AG08395 (cell line): ENCODE measurements at places on chromosomes 2 and 18.
A peak's percentile ranks its signal among the peaks of the same experiment; 100 is the strongest.

DNA sequence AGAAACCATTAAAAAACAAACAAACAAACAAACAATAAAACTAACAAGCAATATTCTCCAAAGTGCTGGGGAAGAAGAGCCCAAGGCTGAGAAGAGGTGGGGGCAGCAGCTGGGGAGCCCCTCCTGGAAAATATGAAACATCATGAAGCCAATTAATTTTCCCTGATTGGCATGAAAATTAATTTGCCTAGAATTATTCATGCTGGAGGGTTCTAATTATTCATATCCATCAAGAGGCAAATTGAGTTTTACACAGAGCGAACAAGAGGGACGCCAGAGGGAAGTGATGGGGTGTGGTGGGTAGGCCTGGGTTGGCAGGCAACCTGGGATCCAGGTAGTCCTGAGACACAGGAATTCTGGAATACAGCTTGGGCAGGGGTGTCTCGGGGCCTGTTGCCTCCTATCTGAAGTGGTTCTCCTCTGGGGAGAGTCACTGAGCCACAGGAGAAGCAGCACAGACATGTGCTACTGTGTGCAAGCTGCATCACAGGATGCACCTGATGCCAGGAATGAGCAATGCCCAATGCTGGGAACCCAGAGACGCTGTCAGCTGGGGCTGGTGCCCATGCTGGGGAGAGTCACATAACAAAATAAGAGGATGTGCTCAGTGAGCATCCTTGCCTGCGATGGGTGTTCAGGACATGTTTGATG, 100.5 kb downstream of the TEX51 start:
- DNase-seq, result no peak

DNA sequence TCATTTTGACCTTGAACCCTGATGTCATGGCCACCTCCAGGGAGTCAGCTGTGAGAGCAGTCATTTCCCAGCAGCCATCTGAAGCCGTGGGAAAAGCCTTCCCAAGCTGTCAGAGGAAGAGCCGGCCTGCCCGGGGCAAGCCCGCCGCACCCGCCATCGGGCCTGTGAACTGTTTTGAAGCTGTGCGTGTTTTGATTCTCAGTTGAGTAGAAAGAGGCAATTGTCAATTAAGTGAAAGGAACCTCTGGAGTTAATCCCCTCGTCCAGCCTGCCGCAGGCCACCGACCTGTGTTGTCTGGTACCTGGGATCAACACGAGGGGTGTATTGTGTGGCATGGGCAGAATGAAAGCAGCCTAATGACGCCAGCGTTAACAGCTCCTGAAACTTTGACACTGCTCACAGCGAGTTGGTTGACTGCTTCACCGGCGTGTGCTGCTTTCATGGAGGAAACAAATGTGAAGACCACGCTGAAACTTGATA, 318.4 kb downstream of the AGAP1 start:
- DNase-seq, result no peak

DNA sequence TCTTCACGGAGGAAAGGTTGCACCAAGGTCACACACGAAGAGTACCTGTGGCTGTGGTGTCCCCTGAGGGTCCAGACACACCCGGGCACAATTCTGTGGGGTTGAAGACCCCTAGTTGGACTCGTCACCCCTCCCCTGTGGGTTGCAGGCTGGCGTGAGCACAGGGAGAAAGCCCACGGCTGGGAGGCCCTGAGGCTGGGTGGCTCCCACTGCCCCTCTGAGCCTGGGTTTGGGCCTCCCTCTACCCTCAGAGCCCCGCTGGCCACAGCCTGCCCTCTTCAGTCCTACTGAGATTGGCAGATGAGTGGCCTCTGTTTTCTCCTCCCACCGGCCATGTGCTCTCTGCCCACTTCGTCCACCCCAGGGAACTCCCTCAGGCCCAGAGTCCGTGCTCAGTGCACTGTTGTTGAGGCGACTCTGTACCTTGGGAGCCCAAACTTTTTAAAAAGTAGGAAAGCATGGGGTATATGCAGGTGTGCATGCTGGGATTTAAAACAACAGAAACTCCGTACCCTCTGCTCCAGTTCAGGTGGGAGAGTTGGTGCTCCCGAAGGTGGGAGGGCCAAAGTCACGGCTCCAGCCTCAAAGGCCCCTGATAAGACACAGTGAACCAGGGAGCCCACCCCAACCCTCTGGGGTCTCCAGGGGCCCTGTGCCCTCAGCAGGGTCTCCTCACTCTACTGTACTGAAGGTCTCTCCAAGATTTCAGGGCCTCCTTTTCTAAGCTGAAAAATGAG, 19.1 kb downstream of the RAMP1 start:
- no peak for DNase-seq

DNA sequence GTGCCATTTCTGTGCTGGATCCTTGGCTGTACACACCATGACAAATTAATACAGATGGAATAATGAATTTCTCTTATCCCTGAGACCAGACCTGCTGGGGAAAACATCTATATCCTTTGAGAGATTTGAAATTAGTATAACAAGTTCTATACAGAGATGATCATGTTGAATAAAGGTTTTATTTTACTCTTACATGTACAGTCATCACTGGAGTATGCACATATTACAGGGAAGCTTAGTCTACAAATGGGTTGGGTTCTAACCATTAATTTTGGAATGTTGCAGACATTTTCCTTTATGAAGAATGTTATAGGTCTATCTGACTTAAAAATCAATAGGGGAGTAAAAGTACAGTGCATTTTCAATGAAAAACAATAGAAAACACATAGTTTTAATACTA, 29.9 kb upstream of the MMADHC start:
- DNase-seq, result peak; percentile 27

- peak; percentile 56 for DNase-seq
Observed at GRCh38 chr2:240946654-240947053, 40.5 kb downstream of the CROCC2 start.

DNA sequence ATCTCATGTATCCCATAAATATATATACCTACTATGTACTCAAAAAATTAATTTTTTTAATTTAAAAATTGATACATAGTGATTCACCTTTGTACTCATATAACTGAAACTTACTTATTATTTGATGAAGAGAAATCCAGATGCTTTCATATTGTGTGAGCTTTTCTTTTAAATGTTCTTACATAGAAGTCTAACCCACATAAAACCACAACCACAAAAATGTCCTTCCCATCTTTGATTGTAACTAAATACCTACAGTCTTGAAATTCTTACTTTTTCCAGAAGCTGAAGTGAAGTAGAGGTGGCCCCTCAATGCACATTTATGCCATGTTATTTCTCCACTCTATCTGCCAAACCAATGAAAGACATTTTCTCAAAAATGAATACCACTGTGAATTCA, 117.9 kb upstream of the COL5A2 start:
- DNase-seq, result peak; percentile 11

DNA sequence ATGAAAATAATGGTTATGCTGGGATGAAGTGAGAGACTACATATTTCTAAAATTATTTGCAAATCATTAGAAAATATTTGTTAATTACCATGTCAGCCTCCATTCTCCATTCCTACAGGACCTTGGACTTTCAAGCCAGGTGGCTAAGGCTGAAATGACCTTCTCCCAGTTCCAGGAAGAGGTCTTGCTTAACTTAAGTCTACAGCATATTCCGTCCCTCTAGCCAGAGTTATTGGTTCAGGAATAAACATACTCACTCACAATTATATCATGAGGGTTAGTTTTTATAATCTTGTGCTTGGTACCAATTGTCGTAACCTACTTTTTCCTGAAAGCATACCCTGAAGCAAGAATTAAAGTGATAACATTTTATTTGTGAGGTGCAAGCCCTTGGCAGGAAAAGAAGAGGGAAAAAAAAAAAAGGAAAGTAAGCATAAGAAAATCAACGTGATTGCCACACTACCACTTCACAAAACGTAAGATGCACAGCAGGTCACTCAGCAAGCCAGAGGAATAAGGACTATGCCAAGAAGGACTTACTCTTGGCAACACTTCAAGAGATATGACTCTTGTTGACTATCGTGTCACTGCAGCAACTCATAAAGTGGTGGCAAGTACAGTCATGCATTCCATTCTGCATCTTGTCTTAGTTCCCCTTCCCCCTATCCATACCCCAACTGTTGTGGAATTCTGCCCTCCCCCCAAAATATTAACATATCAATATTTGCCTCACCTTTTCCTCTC, 479.1 kb downstream of the MBD2 start:
- peak; percentile 5 for DNase-seq

GRCh38 chr18:34609986-34610648, 100.0 kb upstream of the DTNA start:
- DNase-seq, result no peak

DNA sequence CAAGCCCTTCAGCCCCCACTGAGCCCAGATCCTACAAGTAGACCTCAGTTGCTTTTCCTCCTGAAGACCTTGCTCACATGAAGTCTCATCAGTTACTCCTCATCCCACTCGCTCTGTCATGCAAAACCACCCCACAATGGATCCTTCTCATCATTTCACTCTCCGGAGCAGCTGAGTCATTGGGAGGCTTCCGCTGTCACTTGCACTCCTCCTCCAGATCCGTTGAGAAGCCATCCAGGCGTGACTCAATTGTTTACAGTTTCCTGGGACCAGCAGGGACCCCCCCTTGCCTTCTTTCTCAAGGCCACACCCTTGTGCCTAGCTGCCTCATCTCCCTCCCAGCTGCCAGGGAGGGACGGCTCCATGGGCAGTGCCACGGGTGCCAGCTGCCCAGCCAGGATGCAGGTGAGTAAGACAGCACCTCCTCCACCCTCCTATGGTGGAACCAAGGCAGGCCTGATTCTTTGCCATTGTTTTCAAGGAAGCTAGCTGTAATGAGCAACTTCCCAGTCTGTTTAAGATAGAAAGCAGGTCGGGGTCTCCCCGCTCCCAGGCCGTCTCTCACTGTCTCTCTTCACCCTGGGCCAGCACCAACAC, 16.3 kb downstream of the GPR55 start:
- peak; percentile 84 for DNase-seq

GRCh38 chr18:2569338-2570207, 1.7 kb downstream of the METTL4 start:
- no peak for DNase-seq

GRCh38 chr2:30930716-30931115, 123.5 kb upstream of the CAPN13 start:
- no peak for DNase-seq

DNA sequence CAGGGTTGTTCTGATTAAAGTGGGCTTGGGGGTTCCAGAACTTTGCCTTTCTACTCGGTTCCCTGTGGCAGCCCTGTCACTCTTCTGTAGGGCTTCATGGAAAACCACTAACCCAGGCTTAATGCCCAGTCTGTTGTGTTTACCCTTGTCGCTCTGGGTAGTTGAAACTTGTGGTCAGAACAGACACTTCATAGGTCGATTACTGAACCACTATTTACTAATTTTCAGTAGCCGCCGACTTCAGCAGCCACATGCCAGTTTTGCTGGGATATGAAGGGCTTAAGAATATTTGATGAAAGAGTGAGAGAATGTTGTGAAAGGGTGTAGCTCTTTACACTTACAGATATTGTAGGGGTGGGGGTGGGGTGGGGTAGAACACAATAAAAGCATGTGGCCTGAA, 362.3 kb downstream of the RND3 start:
- DNase-seq, result peak; percentile 47

DNA sequence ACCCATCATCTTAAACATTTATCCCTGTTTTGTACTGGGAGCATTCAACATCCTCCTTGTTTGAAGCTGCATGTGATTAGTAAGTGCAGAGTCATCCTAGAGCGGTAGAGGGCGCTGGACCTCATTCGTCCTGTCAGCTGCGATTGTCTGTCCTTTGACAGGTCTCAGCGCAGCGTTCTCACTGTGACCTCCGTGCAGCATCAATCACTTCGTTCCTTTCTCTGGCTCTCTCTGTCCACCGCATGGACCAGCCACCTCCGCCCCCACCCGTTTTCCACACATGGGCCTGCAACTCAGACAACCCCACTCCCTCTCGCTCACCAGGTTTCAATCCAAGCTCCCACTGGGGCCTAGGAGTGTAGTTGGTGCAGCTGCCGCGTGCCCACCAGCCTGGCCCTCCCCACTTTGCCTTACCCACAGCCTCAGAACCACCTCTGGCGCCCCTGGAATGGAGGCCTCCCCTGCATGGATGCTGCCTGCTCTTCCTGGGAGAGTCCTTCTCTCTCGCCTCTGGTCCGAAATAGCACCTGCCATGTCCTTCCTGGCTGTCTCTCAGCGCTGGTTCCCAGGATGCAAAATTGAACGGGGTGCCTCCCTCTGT, 90.5 kb downstream of the NDUFA10 start:
- DNase-seq, result peak; percentile 48

- DNase-seq, result no peak
Observed at GRCh38 chr2:182015334-182016109, 29.9 kb downstream of the PPP1R1C start.

GRCh38 chr18:57211776-57212175, 64.9 kb downstream of the BOD1L2 start:
- DNase-seq, result no peak

DNA sequence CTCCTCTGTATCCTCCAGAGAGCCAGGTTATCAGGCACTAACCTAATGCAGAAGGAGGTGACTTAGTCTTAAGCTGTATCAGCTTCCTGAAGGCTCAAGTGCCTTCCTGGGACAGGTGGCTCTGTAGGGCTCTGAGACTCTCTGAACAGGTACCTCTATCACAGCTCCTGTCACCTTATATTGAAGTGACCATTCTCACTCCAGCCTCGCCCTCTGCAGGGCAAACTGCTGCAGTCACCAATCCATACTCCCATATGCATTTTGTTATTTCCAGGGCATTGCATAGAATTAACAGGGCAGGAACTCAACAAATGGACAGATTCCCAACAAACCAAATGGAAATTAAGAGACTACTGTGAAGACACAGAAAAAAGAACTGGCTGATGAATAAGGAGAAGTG, 203.0 kb upstream of the REV1 start:
- DNase-seq, result no peak

DNA sequence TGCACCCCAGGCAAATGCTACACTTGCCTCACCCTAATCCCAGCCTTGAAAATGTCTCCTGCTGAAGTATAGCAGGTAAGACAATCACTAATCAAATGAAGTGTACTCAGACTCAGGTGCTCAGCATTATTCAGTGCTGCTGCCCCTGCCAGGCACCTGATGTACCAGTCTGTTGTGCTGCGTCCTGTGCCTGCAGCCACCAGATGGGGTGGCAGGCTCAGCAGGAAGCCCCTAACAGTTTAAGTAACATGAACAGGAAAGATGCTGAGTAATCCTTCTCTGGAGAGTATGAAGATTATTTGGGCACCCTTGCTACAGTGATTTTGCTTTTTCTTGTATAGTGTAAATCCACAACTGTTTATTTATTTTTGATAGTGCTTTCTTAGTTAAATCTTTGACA, 69.1 kb downstream of the TACR1 start:
- DNase-seq, result no peak

- DNase-seq, result no peak
Observed at GRCh38 chr18:2466978-2467377, 104.3 kb downstream of the METTL4 start.

GRCh38 chr2:99863236-99863902, 279.0 kb downstream of the AFF3 start:
- no peak for DNase-seq

DNA sequence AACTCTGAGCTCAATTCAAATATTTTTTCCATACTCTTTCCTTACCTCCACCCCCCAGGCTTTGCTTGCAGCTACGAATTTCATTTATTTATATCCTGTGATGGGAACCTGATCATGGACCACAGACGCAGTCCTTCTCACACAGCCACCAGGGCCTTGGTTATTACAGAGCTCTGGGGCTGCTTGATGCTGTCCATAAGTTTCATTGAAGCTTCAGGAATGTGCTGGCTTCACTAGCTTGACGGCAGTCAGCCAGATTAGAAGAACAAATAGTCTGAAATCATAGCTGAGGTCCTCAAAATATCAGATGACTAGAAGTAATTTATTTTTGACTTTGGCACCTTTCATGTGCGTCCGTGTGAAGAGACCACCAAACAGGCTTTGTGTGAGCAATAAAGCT, 104.9 kb downstream of the VWA3B start:
- DNase-seq, result no peak
